Testis (tissue), 5 donors: ENCODE measurements at places on chromosomes 5 and 9. TPM values are rescaled to one million over a fixed set of nuclear protein-coding genes. Genes with fewer than 3 reads are reported as not detected.

DNA sequence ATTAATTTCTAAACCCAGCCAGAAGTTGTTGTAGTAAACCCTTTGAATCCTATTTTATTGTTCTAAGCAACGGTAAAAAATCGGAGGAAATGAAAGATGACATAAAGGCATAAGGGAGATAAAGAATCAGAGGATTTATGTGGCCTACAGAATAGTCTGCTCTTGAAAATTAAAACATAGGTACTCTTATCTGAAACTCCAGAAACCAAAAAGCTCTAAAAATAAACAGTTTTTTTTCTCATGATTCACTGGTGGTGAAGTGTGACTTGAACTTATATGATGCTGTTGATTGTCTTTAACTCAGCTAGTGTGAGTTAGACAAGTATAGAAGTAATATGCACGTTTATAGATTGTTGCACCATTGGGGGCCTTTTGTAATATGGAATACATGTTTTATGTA, 80.3 kb downstream of the HSD17B4 start:
- no peak overlapping the region for H3K4me3 ChIP-seq
- no peak overlapping the region for H3K27ac ChIP-seq
- H3K4me1 ChIP-seq: no peaks in the 10 kb centered on the region
- no peaks in the 10 kb centered on the region for H3K27me3 ChIP-seq

DNA sequence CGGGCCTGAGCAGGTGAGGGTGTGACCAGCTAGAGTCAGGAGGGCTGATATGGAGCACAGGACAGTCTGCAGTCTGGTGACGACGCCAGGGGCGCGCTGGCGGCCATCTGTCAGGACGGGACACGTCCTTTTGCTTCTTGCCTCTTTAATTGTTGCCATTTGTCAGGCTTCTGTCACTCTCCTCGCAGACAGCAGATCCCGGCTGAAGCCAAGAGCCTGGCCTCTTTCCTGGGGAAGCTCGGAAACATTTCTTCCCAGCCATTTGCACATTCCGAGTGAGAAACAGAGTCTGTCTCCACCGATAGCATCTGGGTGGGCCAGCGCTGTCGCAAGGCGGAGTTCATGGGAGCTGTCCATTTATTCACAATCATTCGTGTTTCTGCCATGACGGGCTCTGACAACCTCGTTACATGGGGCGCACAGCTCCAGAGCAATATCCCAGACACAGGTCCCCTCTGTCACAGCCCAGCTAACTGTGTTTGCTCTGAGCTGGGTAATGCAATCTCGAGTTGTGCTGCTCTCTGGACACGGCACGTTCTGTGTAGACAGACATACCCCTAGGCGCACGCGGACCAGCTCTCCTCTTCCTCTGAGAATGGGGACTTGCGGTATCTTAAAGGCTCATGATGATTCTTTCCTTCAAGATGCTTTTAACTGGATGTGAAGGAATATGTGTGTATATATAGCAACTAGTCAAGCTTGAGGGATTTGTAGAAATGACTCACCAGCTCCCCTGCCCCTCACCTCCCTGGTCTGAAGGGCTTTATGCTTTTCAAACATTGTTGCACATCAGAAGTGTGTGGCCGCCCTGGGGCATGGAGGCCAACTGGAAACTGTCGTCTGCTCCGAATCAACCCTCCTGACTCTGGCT, 105.3 kb upstream of the FCN2 start:
- DNase-seq: no peak
- no peak overlapping the region for H3K4me3 ChIP-seq
- H3K27me3 ChIP-seq: no peaks in the 10 kb centered on the region
- H3K4me1 ChIP-seq: no peaks in the 10 kb centered on the region

DNA sequence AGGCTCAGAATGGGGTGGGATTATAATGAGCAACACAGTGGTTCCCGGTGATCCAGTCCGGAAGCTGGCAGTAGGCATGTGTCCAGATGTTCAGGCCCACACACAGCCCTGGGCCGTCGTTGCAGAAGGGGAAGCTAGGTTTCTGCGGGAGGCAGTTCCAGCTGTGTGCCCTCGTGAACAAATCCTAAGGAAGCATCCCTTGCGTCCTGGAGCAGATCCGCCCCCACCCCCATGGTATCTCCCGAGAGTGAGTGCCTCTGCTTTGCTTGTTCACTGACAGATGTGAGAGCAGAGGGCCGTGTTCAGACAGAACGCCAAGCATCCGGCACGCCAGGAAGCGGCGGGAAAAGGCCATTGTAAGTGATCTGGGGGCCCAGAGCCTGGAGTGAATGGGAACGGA, 104.8 kb downstream of the PDE6A start:
- H3K27ac ChIP-seq: no peak overlapping the region
- H3K36me3 ChIP-seq: no peaks in the 10 kb centered on the region
- DNase-seq: no peak
- no peaks in the 10 kb centered on the region for H3K27me3 ChIP-seq

GRCh38 chr5:139177809-139178588, 20.2 kb downstream of the SIL1 start:
- no peaks in the 10 kb centered on the region for H3K36me3 ChIP-seq
- H3K27me3 ChIP-seq: no peaks in the 10 kb centered on the region
- no peak for DNase-seq

- no peaks in the 10 kb centered on the region for H3K27me3 ChIP-seq
- H3K4me3 ChIP-seq: no peak overlapping the region
- no peak for DNase-seq
- no peak overlapping the region for H3K27ac ChIP-seq
These were observed 5.4 kb upstream of the SLC1A3 start for GRCh38 chr5:36600917-36601527.

DNA sequence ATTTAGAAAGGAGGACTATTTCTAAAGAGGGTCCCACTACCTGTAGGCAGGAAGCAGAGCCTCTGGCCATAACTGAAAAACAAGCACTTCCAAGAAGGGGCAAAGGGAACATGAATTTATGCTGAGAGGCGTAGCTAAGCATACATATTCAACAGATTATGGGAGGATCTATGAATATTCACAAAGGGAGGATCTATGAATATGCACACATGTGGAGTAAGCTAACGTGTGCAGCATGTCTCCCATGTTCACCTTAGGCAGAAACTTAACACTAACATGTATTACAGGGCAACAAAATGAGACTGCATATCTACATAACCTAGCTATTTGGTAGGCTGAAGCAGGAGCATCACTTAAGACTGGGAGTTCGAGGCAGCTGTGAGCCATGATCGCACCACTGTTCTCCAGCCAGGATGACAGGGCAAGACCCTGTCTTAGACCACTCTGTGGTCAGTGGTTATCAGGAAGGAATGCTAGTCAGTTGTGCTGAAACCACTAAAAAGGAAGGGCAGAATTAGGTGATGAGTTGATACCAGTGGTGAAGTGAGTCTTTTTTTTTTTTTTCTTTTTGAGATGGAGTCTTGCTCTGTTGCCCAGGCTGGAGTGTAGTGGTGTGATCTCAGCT, 20.8 kb downstream of the FXN start:
- no peaks in the 10 kb centered on the region for H3K36me3 ChIP-seq
- H3K27me3 ChIP-seq: no peaks in the 10 kb centered on the region
- no peak overlapping the region for H3K27ac ChIP-seq
- peaks cover 14% of the 10 kb centered on the region for H3K4me1 ChIP-seq
- no peak for DNase-seq
- no peak overlapping the region for H3K4me3 ChIP-seq

- no peaks in the 10 kb centered on the region for H3K4me1 ChIP-seq
- H3K27me3 ChIP-seq: no peaks in the 10 kb centered on the region
- H3K36me3 ChIP-seq: no peaks in the 10 kb centered on the region
- H3K4me3 ChIP-seq: no peak overlapping the region
- DNase-seq: no peak
These were observed 14.0 kb upstream of the GPR151 start for GRCh38 chr5:146529984-146530383.

DNA sequence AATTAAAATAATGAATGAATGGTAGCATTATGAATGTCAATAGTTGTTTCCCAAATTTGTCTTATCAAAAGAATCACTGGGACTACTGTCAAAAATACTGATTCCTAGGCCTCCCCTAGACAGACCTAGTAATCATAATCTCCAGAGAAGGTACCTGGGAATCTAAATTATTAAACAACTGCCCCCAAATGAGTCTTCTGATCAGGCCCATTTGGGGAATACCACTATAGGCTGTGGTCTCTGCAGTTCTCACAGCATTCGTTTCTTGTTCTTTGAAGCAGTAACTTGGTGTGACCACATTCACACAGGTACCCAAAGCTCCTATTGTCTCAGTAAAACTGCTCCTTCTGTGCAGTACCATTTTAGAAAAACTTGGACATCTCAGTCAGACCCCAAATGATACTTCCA, 230.9 kb downstream of the PIK3R1 start:
- no peaks in the 10 kb centered on the region for H3K36me3 ChIP-seq
- H3K27ac ChIP-seq: no peak overlapping the region
- H3K27me3 ChIP-seq: no peaks in the 10 kb centered on the region
- DNase-seq: no peak
- H3K4me3 ChIP-seq: no peak overlapping the region

- no peak for DNase-seq
- no peaks in the 10 kb centered on the region for H3K4me1 ChIP-seq
- H3K4me3 ChIP-seq: no peak overlapping the region
- no peak overlapping the region for H3K27ac ChIP-seq
- H3K36me3 ChIP-seq: no peaks in the 10 kb centered on the region
These were observed 1250.8 kb upstream of the CDH18 start for GRCh38 chr5:21238786-21239185.

- peak; percentile 90 for DNase-seq
- peak overlapping the region; percentile 58 for H3K27ac ChIP-seq
- H3K27me3 ChIP-seq: no peaks in the 10 kb centered on the region
- H3K4me3 ChIP-seq: no peak overlapping the region
These were observed 286.6 kb downstream of the CRB2 start for GRCh38 chr9:123642291-123643278.

FBN2 gene
- 13.8 TPM for total RNA-seq

ZNF658 gene
- 5.1 TPM for total RNA-seq

ACOT12 gene
- 0.31 TPM for total RNA-seq
